ENCODE measurements at places on chromosomes 2 and 18.

DNA sequence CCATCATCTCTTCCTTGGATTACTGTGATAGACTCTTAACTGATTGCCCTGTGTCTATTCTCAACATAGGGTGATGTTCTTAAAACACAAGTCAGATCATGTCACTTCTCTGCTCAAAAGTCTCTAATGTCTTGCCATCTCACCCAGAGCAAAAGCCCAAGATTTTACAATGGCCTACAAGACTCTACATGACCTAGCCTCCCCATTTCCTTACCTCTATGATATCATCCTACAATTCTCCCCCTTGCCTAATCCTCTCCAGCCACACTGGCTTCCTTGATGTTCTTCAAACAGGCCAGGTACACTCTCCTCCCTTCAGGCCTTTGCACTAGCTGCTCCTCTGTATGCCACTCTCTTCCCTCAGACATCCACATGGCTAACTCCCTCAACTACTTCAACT lies 55.1 kb downstream of the ROCK1 start:
- DNase-seq = no peak

- no peak for DNase-seq
Observed at GRCh38 chr2:203799908-203800307, 67.7 kb upstream of the CTLA4 start.

DNA sequence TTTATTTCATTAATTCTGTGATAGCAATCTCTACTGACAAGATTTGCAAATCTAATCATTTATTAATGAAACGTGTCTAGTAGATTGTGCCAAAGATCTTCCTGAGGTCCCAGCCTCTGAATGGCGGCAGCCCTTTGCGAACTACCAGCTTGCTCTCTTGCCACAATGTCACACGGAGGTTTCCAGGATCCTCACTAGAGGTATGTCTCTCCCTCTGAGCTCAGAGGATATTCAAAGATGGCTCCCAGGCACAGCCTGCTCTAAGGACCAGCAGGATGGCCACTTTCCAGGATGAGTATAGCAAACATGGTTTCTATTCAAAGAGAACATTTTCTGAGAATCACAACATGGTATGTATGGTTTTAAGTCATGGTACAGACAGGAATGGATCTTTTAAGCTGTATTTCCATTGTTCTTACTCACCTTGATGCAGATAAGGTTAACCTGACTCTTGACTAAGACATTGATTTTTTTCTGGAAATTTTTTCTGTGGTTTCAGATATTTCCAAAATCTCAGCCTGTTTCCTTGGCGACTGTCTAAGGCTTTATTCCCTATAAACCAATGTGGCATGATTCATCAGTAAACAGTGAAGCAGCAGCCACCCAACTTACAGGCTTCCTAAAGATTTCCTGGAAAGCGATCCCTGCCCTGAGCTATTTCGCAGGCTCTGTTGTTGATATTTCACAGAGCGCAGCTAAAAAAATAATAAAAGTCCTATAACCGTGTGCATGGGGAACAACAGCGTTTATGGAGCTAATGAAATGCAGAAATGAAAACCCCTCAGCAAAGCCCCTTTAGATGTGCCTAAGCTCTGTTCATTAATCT lies 54.1 kb upstream of the KLF7 start:
- no peak for DNase-seq

DNA sequence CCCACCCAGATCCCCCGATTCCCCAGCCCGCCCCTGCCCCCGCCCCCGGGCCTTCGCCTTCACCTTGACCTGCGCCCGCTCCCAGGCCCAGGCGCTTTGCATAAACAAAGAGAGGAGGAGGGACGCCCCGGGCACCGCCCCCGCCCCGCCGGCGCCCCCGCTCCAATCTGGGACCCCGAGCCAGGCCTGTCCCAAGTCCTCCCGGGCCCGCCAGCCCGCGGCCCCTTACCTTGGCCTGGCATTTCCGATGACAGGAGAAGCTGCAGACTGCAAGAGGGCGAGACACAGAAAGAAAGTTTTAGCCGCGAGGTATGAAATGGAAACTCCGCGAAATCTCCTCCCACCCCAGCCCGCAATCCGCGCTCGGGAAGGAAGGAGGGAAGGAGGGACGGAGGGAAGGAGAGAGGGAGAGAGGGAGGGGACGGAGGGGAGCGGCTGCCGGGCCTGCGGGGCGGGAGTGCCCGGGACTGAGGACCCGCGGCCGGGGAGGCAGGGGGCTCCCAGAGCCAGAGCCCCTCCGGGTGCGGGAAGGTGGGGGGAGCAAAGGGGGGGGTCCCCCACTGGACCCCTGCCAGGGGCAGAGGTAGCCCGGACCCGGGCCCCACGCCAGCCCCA lies 24.2 kb downstream of the TNS1 start:
- DNase-seq = no peak

DNA sequence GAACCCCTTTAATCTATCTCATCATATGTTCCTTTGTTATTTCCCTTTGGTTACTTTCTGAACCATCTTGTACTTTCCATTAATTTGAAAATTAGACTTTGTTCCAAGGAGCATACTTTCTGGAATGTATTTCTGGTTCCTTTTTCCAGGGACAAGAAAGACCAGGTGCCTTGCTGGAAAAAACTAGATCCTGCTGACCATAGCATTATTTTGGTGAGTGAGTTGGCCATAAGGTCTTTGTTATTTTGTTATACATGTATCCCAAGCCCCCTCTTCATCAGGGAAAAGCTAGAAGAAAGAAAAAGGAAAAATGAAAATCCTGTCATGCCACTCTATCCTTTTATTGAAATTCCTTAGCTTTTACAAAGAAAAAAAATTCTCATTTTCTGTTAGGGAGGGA lies 228.1 kb upstream of the TFPI start:
- no peak for DNase-seq

GRCh38 chr2:111918383-111918806 lies 20.0 kb downstream of the MERTK start:
- no peak for DNase-seq

- no peak for DNase-seq
Observed at GRCh38 chr2:205814039-205814364, 131.7 kb downstream of the NRP2 start.

DNA sequence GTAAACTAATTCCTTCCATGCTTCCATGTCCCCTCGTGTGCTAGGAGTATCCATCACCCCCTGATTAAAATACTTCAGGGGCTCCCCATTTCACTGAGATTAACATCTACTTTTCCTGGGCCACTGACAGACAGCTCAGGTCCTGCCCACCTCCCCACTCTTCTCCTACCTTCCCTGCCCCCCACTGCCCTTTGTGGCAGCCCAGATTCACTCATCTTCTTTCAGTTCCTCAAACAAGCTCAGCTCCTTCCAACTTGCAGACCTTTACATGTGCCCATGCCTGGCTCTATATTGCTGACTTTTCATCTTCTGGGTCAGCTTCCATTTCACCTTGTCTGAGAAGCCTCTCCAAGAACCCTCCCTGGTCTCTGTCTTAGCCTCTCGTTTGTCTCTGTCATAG lies 12.0 kb downstream of the RUFY4 start:
- DNase-seq = no peak

DNA sequence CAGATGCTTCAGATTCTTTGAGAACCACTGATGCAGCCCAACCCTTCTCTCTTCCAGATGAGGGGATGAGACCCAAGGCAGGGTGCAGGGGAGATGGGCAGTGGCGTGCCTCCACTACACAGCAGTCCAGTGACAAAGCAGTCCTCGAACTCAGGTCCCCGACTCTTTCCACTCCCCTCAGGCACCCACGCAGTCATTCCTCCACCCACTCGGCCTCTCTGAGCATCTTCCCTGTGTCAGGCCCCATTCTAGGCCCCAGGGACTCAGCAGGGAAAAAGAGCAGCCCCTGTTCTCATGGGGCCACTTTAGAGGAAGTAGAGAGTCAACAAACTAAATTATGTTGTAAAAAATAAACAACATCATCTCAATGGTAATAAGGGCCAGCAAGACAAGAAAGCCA lies 15.2 kb downstream of the KCNK3 start:
- no peak for DNase-seq

- no peak for DNase-seq
Observed at GRCh38 chr2:229350117-229350805, 79.2 kb upstream of the PID1 start.

- DNase-seq = no peak
Observed at GRCh38 chr2:211437396-211437795, 881.0 kb downstream of the CPS1 start.

Data from NCI-H226 (cell line).